ENCODE measurements at places on chromosomes 3 and 15.

GRCh38 chr3:78633626-78634025 is 1134.2 kb downstream of the ROBO1 start:
- no peak for DNase-seq

DNA sequence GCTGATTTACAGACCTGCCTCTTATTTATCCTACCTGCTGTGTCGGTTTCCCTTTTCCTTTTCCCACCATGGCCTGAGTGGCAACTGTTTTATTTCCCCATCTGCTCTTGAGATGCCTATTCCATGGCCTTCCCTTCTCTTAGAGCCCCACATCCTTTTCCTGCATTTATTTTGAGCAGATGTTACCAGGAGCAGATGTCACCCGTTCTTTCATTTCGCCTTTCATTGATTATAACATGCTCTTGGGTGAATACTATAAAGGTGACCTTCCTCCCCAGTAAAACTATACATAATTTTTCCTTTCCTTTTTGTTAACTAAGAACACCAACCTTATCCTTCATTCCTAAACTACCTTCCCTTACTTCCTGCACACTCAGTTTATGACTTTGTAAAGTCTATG is 8.5 kb upstream of the P2RY1 start:
- no peak for DNase-seq

- DNase-seq: no peak
Observed at GRCh38 chr3:27581852-27582251, 97.7 kb upstream of the SLC4A7 start.

GRCh38 chr3:39260318-39260717 is 19.5 kb downstream of the CX3CR1 start:
- DNase-seq: no peak

- DNase-seq: no peak
Observed at GRCh38 chr15:78455749-78456148, 17.7 kb downstream of the IREB2 start.

- DNase-seq: no peak
Observed at GRCh38 chr15:64720188-64720587, 55.2 kb downstream of the RBPMS2 start.

GRCh38 chr3:149879872-149880271 is 66.9 kb downstream of the RNF13 start:
- DNase-seq: peak; percentile 75

DNA sequence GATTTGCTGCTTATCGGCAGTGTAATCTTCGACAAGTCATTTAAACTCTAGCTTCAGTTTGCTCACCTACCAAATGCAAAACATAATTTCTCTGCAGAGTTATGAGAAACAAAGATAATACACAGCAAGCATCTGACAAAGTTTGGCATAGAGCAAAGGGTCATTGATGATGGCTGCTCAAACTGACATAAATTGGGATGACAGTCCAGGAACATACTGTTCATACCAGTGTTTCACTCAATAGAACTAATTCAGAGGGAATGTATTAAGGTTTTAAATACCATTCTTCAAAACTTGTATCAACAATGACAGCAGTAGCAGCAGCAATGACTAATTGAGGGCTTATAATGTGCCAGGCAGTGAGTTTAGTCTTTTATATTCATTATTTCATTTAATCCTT is 137.6 kb downstream of the SPATA16 start:
- no peak for DNase-seq

DNA sequence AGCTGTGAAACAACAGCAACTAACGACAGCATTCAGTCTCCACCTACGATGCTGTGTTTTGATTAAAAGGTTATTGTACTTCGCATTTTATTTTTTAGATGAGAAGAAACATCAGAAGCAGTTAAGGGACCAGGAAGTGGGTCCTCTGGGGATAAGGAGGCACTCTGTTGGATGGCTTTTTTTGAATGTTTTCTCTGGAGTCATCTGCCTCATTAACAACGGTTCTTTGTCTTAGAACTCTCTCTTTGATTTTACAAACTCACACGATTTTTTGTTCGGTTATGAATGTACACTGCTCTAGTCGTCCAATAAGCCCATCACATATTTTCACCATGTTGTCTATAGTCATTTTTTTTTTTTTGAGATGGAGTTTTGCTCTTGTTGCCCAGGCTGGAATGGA is 36.0 kb upstream of the ARPIN start:
- no peak for DNase-seq

DNA sequence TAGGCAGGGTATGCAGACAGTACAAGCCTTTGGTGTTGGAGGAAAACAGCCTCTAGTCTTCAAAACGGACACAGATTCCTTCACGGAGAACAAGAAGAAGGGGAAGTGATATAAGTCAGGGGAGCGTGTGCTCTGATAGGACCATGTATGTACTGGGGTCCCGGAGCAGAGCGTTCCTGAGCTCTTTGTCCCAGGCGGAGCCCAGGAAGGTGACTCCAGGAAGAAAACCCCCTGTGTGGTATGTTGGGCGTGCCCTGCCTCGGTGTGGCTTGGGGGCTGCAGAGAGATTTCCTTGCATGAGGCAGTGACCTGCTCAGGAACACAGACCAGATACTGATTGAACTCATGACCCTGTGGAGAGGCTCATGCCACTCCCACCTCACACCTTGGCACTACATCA is 21.7 kb downstream of the MELTF start:
- no peak for DNase-seq

DNA sequence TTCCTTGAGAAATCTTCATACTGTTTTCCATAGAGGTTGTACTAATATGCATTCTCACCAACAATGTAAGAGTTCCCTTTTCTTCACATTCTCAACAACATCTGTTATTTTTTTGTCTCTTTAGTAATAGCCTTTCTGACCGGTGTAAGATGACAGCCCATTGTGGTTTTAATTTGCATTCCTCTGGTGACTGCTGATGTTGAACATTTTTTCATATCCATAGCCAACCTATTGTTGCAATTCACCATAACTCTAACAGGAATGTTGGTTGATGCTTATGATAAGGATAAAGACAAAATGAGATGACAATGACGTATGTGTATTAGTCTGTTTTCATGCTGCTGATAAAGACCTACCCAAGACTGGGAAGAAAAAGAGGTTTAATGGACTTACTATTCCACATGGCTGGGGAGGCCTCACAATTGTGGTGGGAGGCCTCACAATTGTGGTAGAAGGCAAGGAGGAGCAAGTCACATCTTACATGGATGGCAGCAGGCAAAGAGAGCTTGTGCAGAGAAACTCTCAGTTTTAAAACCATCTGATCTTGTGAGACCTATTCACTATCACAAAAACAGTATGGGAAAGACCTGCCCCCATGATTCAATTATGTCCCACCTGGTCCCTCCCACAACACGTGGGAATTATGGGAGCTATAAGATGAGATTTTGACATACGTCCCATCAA is 37.6 kb upstream of the RHCG start:
- DNase-seq: no peak

- DNase-seq: peak; percentile 33
Observed at GRCh38 chr3:88003115-88003755, 55.6 kb downstream of the CGGBP1 start.

DNA sequence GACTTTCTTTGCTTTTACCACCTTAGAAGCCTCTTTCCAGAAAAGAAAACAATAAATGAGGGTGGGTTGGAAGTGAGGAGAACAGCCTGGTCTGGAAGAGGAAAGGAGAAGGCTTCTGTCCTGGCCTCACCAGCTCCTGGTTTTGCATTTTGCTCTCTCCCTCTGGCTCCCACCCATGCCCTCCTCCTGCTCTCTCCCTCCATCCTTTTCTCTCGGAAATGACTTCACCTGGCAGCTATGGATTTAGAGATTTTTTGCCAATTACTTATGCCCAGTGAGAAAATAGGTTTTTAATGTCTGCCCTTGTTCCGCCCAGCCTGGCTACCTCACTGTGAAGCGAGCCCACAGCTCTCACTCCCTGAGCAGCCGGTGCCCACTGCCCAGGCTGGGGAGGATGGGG is 77.9 kb upstream of the NTRK3 start:
- DNase-seq: no peak

DNA sequence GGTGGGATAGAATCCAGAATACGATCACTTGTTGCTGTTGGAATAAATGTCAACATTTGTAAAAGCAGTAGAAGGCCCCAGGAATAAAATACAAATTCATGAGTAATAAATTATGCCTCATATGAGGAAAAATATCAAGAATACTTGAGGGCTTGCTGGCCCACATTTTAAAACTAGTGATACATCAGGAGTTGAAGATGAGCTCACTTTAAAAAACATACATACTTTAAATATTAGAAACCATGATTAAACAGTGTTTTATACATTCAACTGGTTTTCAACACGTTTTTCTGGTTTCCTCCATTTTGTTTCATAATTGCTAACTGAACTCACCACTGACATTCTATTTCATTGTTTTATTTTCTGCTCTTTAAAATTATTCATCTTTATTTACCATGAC is 141.4 kb downstream of the TFG start:
- DNase-seq: no peak

GRCh38 chr15:98689431-98689861 is 41.1 kb downstream of the IGF1R start:
- no peak for DNase-seq

GRCh38 chr3:40104441-40104840 is 205.1 kb upstream of the EIF1B start:
- no peak for DNase-seq

- no peak for DNase-seq
Observed at GRCh38 chr15:32935139-32935538, 217.3 kb downstream of the GREM1 start.

DNA sequence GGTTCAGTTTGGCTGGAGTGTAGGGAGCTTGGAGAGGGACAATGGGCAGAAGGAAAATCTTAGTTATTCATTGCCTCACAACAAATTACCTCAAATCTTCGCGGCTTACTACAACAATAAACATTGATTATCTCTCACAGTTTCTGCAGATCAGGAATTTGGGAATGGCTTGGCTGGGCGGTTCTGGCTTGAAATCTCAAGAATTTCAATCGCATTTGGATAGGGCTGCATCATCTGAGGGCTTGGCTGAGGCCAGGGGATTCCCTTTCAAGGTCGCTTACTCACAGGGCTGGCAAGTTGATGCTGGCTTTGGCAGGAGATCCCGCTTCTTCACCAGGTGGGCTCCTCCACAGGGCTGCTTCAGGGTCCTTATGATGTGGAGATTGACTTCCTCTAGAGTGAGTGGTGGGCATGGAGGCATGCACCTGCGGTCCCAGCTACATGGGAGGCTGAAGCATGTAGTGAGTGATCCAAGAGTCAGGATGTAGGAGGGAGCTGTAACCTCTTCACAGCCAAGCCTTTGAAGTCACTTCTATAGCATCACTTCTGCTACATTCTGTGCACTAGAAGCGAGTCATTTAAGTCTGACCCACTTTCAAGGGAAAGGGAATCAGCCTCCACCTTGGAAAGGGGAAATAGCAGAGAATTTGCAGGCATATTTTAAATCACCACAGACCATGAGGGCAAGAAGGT is 63.1 kb downstream of the CDC25A start:
- DNase-seq: no peak

DNA sequence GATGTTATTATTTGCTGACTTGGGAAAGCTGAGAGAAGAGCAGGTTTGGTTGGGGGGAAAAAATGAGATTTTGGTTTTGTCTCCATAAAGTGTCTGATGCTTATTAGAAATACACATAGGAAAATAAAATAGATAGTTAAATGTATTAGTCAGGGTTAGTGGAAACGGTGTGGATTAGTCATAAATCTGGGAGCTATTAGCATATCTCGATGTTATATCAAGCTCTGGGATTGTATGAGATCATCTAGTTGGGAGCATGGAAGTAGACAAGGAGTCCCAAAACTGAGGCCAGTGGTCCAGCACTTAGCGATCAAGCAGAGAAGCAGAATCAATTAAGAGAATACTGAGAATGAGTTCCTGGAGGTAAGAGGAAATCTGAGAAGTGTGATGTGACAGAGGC is 845.5 kb downstream of the ROBO2 start:
- no peak for DNase-seq

DNA sequence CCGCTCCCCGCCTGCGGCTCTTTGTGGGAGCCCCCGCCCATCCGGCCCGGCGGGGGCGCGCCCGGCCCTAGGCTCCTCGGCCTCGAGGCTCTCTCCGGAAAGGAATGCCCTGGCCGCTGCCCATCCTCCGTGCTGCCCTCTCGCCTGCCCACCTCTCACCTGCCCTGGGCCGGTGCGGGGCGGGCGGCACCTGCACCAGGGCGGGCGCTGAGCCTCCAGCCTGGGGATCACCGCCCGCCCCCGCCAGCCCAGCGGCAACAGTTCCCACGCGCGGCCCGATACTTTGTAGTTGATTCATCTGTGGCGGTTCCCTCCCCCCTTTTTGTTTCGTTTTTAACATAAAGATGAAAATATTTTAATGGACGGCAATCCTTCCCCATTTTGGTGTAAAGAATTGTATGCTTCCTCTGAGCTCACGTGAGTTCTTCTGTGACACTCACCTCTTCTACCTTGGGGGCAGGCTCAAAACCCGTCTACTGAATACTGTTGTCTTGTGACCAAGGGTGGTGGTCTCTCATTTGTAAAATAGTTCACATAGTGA is 1.9 kb downstream of the KLF13 start:
- no peak for DNase-seq

GRCh38 chr15:52923626-52924025 is 133.5 kb upstream of the ONECUT1 start:
- no peak for DNase-seq

- no peak for DNase-seq
Observed at GRCh38 chr3:126199256-126199655, 18.9 kb upstream of the ALDH1L1 start.

DNA sequence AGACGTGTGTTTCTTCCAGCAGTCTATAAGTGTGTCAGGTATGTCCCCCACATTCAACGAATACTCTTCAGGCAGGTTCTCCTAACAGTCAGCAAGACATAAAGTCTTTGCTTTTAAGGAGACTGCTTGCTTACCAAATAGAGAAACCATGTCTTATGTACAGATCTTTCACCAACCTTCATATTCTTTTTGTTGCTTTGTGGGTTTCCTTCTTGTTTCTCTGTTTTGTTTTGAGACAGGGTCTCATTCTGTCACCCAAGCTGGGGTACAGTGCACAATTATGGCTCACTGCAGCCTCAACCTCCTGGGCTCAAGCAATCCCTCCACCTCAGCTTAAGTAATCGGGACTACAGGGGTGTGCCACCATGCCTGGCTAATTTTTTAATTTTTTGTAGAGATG is 14.3 kb downstream of the DYNC1LI1 start:
- DNase-seq: no peak
